HCT116 (cell line): ENCODE measurements at places on chromosomes 12 and 14. TPM values are rescaled to one million over a fixed set of nuclear protein-coding genes. Genes with fewer than 3 reads are reported as not detected.

The MDP1 gene
- total RNA-seq = 15.9 TPM

The TUNAR gene
- total RNA-seq = not detected

The SLC8A3 gene
- not detected for total RNA-seq

DNA sequence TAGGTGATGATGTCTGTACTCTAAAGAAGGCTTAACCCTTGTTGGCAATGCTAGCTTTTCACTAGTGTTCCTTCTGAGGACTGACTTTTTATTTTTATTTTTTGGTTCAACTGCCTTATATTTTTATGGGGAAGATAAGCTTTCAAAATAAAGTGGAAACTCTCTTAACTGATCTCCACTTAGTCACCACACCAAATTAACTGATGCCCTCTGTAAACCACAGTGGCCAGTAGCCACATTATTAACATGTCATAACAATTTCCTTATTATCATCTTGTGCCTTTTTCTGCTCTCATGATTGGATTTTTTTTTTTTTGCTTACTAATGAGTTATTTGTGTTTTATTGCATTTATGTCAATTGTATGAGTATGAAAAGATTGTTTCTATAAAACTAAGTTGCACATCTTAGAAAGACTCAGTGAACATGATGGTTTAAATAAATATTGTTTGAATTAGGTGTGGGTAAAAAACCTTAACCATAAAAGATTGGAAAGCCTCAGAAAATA, 56.9 kb downstream of the SCFD1 start:
- DNase-seq = no peak

DNA sequence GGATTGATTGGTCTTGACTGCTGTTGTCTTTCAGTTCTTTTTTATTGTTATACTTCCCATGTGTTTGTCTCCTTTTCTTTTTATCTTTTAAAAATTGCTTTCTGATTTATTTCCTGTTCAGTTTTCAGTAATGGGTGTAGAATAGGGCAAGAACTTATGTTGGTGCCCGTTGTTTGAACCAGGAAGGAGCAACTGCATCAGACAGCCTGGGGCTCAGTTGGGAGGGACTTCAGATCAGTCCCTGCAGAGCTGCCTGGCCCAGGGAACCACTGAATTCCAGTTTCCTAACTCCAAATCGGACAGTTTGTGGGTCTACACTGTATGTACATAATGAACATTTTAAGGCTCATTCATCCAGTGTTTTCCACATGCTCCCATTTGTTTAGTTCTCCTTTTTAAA, 64.9 kb downstream of the FBXO34 start:
- DNase-seq = no peak

DNA sequence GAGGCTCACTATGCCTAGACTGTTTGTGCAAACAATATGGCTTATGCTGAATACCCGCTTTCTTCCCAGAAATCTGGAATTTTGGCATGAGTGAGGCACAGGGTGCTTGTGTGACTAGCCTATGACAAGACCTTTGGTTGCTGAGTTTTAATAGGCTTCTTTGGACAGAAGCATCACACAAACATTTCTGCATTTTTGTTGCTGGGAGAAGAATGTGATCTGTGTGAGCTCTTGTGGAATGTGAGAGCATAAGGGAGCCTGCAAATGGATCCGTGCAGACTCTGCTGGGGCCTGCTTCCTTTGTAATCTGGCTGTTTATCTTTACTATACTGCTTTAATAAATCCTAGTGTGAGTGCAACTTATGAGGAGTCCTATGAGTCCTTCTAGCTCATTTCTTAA, 83.0 kb upstream of the ZDHHC17 start:
- DNase-seq = no peak

DNA sequence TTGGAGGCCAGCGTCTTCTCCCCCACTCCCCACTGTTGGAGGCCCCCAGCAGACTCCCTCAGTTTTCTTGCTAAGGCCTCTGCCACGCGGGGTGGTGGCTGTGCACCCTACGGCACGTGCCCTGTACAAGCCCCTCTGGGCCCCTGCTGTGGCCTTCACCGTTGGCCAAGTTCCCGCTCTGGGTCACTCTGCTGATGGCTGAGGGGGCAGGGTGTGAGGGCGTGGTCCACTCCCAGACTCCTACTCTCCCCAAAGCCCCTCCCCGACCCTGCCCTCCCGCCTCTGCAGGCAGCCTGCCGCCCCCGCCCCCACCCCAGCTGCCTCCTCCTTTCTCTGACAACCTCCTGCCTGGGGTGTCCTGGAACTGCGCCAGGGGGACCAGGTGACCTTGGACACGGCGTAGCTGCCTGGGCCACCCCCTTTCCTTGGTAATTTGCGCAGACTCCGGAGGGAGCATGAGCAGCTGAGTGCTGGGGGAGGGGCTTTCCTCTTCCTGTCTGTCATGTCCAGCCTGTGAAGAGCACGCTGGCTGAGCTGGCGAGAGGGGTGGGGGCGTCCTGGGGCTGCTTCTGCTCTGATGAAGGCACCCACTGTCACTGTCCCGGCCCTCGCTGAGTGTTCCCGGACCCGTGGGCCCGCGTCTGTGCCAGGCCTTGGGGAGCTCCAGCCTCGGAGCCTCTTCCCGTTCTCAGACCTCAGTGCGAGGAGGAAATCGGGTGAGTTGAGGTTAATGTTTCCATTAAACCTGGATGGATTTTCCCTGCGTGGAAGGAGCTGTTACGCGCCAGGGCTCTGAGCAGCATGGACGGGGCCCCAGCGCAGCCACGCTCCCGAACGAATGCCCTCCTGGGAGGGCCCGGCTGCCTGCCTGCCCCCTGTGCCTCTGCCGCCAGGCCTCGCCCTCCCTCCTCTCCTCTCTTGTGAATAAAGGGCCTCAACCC, 85.0 kb downstream of the KIF26A start:
- DNase-seq = no peak

DNA sequence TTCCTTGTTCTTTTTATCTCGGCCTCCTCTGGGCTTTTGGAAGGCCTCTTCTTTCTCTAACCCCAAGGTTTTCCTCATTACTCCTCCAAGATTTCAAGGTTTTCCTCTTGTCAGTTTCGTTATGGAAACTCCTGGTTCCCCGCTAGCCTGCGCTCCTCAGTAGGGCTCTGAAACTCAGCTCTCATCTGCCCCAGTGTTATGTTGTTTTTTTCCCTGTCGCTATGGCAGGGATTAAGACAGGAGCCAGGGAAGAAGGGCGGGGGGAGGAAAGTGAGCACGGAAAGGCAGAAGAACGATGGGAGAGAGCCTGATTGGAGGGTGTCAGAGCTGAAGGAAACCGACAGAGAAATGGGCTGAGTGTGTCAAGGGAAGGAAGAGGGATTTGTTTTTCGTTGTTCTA, 26.5 kb upstream of the JDP2 start:
- no peak for DNase-seq

DNA sequence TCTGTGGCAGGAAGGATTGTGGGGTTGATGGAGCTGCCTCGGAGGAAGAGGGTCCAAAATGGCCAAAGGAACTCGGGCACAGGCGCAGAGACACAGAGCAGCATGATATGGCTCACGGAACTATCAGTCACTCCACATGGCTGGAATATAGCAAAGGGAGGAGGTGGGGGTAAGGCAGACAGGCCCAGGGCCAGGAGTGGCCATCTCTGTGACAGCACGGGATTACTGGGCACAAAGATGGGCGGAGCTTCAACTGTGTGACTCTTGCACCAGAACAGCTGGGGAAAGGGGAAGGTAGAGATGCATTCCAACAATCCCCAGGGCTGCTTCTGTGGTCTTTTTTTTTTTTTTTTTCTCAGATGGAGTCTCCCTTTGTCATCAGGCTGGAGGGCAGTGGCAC, 24.8 kb upstream of the EML1 start:
- no peak for DNase-seq

GRCh38 chr14:30445852-30446251, 113.1 kb upstream of the G2E3 start:
- no peak for DNase-seq

DNA sequence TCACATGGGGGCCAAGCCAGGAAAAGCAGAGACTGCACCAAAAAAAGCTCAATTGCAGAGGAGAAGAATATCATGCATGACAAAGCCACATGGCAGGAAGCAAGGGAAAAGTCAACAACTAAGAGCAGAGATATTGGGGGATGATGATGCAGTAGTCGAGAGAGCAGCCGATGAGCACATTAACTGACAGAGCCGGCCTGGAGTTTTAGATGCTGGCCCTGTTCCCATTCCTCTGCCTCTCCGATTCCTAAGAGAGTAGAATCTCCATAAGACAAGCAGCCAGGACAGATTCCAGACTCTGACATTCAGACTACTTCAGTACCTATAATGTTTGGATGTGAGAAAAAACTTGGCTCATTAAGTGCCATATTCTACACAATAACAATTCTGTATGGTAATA, 155.9 kb downstream of the KCNH5 start:
- no peak for DNase-seq

DNA sequence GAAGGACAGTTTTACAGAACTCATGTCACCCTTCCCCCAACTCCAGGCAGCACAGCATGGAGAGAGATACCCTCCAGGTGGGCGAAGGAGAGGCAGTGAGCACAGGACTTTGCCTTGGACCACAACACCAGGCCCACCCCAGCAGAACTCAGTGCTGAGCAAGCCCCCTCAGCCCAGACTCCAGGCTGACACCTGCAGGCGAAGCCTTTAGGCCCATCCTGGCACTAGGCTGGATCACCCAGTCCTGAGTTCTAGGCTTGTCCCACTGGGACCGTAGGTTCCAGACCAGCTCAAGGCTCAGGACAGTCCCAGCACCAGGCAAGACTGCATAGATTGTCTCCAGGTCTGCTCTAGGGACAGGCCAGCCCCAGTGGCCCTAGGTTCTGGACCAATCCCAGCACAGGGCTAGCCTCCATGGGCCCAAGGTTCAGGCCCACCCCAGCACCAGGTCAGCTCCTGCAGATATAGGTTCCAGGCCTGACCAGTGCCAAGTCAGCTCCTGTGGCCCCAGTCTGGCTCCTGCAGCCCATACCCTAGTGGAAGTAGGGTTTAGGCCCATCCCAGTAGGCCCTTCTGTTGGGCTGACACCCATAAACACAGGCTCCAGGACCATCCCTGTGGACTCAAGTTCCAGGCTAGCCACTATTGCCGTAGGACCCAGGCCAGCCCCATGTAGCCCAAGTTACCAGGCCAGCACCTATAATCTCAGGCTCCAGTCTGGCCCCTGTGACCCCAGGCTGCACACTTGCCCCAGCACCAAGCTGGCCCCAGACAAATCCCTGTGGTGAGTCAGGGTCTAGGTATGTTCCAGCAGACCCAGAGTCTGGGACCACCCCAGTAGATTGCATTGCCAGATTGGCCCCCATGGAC, 9.4 kb downstream of the WASHC3 start:
- no peak for DNase-seq

DNA sequence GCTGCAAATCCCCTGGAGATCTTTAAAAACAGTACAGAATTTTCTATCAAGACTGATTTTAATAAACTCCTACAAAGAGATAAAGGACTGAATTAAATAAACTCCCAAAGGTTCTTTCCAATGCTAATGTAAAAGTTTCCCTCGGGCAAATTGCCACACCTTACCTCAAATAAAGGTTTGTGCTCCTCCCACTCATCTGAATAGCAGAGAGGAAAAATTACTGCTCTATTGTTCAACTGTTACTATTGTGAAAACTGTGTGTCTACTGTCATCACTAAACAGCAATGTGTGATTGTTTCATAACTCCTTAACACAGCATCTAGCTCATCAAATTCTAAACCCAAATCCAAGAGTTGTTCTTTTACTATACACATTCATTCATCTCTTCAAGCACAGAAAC, 3.2 kb downstream of the SPTLC2 start:
- no peak for DNase-seq
